Renal pelvis (tissue), 12 donors: ENCODE measurements at places on chromosomes 12 and 14. TPM values are rescaled to one million over a fixed set of nuclear protein-coding genes. Genes with fewer than 3 reads are reported as not detected.

KCNC2 gene
- polyA plus RNA-seq, result 0.96 TPM

CD163L1 gene
- 1.3 TPM for polyA plus RNA-seq

DNA sequence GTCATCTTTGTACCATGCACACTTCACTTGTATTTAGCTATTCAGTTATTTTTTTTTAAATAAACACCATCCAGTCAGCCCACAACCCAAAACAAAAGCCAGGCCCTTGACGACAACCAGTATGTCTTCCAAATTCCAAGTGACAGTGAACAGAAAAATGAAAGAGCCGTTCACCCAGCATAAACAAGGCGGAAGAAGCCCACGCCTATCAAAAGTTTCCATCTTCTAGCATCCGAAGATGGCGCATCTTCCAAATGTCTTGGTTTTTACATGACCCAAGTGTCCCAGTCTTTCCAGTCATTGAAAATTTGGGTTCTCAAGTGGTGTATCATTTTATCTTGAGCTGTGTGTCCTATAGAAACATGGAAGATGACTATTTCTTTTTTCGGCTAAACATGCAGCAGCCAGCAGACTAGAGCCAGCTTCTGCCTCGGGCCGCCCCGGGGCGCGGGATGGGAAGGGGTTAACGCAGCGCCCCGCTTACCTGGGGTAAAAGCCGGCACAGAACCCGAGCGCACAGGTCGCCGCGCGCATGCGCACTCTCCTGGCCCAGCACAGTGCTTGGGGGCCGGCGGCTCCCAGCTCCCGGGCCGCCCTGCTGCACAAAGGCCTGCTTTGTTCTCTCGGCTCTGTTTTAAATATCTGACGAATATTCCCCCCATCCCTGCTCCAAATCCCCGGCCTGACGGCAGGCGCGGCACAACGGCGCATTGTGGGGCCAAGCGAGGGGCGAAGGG lies 164.8 kb downstream of the ZFP36L1 start:
- no peak for DNase-seq

KRT73 gene
- polyA plus RNA-seq, result not detected

FGF23 gene
- polyA plus RNA-seq, result not detected

- DNase-seq, result no peak
Measured at GRCh38 chr14:39762576-39763401, 330.6 kb upstream of the FBXO33 start.

- DNase-seq, result no peak
Measured at GRCh38 chr12:118299791-118300460, 72.8 kb downstream of the TAOK3 start.

DNA sequence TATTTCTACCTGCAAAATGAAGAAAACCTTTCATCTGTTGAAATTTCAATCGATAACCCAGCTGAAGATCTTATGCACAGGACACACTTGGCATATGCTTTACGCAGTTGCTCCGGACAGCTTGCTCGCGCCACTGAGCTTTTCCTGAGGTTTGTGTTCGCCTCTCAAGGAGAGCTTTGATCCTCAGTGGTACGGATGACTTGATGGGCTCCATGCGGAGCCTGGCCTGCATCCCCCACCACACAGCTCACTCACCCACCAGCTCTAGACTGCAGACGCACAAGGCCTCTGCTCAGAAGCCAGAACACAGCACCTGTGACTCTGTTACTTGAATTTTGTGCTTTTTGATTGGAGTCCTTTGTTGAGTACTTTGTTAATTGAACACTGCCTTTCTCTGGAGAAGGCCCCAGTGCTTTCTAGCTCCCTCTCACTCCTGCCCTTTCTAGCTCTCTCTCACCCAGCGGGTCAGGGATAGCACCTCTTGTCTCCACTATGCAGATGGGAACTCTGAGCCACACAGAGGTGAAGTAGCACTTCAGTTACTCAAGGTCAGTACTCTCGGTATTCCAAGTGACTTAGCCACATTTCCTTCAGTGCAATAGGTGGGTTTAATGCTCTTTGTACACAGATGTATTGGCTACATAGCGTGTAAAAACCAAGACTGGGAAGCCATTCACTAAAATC lies 52.1 kb downstream of the TBC1D30 start:
- no peak for DNase-seq

DNA sequence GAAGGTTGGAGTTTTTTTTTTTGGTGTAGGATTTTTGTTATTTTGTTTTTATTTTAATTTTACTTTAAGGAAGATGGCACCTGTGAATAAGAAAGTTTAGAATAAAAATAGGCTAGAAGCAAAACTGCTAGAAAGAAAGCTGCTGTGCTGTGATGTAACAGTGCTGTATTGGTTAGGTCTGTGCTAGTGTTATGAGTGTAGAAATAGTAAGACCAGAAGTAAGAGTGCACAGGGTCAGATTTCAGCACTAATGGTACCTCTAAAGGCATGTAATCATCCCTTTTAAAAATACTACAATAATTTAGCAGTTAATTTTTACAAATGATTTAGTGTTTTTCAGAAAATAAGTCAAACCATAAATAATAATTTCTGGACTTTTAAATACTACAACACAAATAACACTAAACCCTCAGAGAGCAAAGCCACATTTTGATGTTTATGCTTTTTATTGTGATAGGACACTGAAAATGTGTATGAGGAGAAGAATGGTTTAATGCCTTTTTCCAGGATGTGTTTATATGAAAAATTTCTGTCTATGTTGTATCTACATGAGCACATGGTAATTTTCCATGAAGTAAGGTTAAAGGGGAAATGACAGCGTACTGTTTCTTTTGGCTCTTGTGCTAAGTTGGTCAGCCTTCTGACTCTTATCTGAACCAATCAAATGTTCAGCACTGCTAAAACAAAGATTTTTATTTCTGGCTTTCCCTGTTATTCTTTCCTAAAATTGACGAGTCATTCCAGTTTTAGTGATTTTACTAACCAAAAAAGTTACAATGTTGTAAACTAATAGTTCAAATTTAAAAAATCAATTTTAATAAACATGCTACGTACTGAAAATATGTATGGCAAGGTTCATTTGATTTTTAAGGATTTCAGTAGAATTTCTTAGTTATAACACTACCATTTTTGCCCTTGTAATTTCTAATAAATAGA lies 96.1 kb downstream of the PPHLN1 start:
- DNase-seq, result peak; percentile 55

- DNase-seq, result no peak
Measured at GRCh38 chr12:46944771-46945170, 119.0 kb upstream of the SLC38A4 start.

GRCh38 chr14:106883218-106883692 lies 1356.9 kb downstream of the TMEM121 start:
- DNase-seq, result no peak

- DNase-seq, result no peak
Measured at GRCh38 chr12:98449584-98449983, 65.8 kb upstream of the TMPO start.

DEGS2 gene
- polyA plus RNA-seq, result 10.4 TPM

DNA sequence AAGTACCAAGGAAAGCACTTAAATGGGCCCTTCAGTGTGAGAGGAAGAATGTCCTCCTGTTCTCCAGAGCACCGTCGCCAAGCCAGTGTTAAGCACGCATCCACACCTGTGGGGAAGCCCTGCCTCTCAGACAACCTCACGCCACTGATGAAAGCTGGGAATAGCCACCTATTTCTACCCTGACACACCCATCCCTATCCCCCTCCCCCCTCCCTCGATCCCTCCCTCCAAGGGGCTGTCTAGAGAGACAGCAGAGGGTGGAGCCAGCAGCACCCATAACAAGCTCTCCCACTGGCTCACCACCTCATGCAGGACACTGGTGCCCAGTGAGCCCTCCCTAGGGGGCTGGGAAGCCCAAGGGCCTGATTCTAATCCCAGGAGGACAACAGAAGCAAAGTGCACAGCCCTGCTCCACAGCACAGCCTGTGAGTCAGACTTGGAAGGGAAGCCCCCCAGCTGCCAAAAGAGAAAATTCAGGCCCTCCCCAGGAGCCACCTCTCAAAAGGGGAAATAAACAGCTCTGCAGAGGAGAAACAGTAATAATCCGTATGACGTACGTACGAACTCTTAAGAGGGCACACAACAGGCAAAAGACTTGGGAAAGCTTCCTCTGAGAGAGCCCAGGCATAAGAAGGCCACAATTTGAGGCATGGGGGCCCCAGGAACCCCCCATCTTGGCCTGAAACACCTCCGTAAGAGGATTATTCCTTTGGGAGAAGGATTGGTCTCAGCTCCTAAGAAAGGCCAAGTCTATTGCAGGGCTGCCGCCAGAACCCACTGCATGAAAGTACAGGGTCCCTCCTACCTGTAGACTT lies 7.8 kb downstream of the PITPNM2 start:
- no peak for DNase-seq

DNA sequence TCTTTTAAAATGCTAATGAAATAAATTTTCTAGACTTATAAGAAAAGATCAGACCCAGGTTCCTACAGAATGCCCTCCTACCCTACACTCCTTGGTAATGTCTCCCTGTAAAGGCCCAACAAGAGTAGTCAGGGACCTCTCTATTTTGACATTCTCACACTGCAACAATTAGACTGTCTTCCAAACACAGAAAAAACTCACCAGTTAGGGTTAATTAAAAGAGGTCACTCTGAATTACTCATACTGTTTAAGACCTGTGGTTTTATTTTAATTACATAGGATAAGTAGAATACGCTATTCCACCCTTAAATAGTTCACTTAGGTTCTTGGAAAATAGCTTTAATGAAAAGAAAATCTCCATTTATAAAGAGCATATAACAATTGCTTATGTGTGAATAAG lies 142.4 kb downstream of the ITPR2 start:
- DNase-seq, result no peak

DNA sequence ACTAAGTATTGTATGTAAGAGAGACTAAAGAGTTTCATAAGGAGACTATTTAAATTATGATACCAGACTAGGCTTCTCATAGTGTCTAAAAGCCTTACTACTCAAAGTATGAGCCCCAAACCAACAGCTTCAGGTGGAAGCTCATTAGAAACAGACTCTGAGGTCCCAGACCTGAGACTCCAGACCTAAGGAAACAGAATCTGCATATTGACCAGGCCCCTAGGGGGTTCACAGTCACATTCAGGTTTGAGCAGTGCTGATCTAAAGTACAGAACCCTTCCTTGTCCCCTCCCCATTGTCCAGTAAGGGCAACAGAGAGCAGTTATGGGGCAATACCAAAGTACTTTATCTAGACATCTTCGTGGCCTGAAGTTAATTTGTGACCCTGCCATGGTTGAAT lies 87.7 kb downstream of the SSPN start:
- DNase-seq, result no peak

GRCh38 chr14:63670692-63671091 lies 29.0 kb upstream of the WDR89 start:
- DNase-seq, result no peak

IQSEC3 gene
- 12.8 TPM for polyA plus RNA-seq

MYF5 gene
- polyA plus RNA-seq, result not detected

CPM gene
- 37.5 TPM for polyA plus RNA-seq

DNA sequence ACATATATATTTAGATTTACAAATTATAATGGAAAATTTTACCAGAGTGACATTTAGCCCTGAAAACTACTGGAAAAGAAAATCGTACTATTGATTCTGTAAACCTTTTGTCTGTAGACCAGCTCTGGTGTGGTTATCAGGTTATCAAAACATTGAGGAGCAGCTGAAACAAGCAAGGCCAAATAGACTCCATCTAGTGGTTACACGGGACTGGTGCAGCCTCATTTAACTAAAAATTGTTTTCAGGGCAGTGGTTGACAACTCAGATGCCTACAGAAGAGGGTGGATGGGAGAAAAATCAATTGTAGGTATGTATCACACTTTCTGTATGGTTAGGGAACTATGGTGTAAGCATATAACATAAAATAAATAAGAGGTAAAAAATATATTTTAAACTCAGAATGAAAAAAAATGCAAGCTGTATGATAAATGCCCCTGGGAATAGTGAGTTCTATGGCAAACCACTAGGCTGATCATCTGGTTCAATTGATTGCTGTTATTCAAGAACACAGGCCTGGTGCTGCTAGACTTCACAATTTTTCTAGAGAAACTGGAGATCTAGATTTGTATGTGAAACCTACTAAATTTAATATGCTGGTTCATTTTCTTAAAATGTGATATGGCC lies 51.2 kb downstream of the ACSS3 start:
- DNase-seq, result peak; percentile 11
